ENCODE measurements at places on chromosomes 11 and 22.

- DNase-seq, result no peak
Observed at GRCh38 chr11:1953489-1954266, 6.5 kb downstream of the MRPL23 start.

GRCh38 chr11:88301488-88302140, 35.9 kb downstream of the CTSC start:
- no peak for DNase-seq

DNA sequence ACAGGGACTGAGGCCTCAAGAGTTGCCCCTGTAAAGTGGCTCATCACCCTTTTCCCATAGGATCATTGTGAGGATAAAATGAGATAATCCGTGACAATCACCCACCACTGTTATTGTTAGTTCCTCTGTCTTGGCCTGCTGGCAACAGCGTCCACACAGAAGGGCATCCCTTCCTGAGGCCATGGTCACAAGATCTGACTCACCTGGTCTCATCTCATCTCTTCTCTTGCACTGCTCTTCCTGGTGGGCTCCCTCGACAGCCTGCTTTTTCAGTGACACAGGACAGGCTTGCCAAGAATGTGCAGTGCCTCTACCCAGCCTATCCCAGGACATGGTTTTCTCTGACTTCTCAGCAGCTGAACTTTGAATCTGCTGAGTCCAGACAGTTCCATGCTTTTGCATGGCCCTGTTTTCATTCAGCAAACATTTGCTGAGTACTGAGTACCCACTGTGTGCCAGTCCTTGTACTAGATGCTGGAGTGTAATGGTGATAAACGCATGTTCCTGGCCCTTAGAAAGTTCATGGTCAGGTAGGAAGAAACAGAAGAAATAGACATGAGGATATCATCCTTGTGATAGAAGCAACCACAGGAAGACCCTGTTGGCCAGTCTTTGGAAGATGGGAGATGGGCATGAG, 3.3 kb downstream of the STX3 start:
- DNase-seq, result no peak

DNA sequence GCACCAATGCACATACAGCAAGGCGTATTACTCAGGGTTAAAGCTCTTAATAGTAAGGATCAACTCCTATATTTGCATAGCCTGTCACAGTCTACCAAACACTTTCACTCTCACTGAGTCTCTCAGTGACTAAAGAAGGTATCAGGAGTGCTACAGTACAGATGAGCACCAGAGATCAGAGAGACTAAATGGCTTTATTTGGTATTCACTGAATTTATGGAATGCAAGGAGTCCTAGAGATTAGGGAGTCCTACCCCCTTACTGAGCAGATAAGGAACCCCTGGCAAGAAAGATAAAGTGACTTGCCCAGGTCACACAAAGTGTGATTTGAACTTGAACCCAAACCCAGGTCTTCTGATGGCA, 396.4 kb upstream of the CCDC90B start:
- DNase-seq, result no peak

DNA sequence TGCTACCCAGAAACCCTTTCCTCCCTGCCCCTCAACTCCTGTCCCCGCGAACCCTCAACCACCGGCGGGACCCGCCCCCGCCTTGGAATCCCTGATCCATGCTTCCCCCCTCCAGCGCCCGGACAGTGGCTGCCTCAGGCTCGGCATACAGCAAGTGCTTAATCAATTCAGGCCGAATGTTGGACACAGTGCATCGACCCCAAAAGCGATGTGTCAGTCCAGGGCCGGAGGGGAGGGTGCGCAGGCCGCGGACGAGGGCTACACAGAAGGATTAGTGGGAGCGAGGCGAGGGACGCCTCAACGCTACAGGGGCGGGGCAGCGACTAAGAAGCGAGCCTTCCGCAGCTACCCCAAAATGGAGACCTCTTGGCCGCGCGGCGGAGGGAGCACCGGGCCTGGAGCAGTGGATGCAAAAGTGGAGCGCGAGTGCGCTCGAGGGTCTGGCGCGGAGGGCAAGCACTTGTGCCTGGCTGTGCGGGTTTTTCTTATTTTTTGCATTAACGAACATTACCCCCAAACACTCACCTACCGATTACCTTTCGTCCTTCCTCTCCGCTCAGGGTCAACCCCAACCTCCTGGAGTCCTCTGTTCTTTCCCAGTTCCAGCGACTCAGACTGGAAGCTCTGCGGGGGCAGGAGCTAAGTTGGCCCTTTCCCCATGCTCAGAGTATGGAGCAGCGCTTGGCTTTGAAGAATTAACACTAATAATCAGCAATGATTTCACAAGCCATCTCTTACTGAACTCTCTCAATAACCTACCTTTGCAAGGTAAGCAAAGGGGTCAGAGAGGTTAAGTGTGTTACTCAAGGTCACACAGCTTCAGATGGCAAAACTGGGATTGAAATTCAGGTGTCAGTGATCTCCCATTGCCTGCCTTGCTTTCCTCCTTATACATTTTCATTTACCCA, 30.0 kb upstream of the WNT11 start:
- DNase-seq, result no peak

DNA sequence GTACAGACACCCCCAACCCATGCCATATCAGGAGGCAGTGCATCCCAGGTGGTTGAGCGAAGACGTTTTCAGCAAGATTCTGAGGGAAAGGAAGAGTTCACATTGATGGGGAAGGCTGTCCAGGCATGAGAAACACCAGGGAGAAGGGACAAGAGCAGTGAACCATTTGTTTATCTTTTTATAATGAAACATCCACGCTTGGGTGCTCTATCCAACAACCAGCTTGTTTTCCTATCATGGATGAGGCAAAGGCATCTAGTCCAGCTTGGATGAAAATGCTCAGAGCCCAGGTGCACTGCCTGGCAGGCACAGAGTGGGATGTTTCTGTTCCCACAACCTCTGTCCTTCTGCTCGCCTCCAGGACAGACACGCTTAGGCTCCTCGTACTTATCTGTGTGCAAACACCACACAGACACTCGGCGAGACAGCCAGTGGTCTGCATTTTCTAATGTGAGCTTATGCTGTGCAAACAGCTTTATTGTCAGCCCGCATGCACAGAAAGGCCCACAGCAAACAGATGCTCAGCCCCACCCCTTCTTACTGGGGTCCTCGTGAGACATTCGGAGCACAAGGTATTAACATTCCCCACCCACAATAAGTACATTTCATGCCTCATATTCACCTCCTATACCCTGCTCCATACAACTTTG, 45.4 kb upstream of the NTM start:
- no peak for DNase-seq

- no peak for DNase-seq
Observed at GRCh38 chr11:44199816-44200215, 104.3 kb downstream of the EXT2 start.

DNA sequence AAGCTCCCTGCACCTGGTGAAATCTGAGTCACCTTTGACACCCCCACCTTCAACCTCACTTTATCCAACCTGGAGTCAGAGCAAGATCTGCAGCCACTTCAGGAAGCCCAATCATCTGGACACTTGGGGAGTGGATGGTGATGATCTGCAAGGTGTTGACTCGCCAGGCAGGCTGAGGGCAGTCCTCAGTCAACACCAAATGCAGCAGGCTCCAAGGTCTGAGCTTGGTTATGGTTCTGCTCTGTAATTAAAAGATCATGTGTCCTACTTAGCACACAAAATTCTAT, 446.9 kb downstream of the BRD1 start:
- no peak for DNase-seq

GRCh38 chr11:9839550-9839949, 175.7 kb downstream of the SWAP70 start:
- no peak for DNase-seq

- DNase-seq, result peak; percentile 25
Observed at GRCh38 chr11:4181782-4182721, 87.5 kb downstream of the RRM1 start.

DNA sequence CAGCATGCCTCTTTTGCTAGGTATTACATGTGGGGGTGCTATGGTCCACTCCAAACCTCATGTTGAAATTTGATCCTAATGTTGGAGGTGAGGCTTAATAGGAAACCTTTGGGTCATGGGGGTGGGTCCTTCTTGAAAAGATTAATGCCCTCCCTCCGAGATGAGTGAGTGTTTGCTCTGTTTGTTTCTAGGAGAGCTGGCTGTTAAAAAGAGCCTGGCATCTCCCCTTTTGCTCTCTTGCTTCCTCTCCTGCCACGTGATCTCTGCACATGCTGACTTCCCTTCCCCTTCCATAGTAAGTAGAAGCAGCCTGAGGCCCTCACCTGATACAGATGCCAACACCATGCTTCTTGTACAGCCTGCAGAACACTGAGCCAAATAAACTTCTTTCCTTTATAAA, 104.5 kb downstream of the FAT3 start:
- no peak for DNase-seq

DNA sequence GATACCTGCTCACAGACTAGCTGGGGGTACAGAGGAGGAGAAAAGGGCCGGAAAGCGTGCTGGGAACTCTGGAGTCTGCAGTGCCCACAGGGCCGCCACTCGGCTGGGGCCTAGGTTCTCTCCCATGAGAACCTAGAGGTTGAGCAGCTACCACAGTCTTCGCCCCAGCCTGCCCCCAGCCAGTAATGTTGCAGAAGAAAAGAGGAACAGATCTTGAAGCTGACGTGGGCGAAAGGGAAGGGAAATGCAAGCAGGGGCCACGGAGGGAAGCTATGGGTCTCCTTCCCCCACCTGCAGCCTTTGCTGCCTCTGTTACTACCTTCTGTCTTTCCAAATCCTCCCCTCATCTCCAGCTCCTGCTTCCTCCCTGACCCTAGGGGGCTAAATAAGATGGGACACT, 28.8 kb upstream of the P2RY2 start:
- DNase-seq, result no peak

DNA sequence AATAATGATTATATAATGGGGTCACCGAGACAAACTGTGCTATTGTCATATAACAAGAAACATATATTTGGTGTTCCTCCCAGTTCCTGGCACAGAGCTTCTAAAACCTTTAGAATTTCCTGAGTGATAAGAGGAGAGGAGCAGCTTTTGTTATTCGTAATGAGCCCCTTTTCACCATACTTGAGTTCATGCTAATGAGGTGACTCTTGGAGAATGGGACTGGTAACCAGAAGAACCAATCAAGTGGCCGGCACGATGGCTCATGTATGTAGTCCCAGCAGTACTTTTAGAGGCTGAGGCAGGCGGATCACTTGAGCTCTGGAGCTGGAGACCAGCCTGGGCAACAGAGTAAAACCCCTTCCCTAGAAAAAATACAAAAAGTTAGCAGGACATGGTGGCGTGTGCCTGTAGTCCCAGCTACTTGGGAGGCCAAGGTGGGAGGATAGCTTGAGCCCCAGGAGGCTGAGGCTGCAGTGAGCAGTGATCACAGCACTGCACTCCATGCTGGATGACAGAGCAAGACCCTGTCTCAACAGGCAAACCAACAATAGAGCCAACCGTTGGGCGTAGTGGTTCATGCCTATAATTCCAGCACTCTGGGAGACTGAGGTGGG, 62.7 kb upstream of the FTH1 start:
- no peak for DNase-seq

- no peak for DNase-seq
Observed at GRCh38 chr11:113119966-113120736, 158.9 kb downstream of the NCAM1 start.

GRCh38 chr22:27687984-27688545, 113.5 kb downstream of the MN1 start:
- DNase-seq, result no peak

GRCh38 chr11:65471447-65471891, 27.4 kb upstream of the MALAT1 start:
- no peak for DNase-seq

- DNase-seq, result no peak
Observed at GRCh38 chr11:115238086-115238485, 266.1 kb downstream of the CADM1 start.

- DNase-seq, result no peak
Observed at GRCh38 chr11:101617735-101618332, 34.0 kb upstream of the TRPC6 start.

GRCh38 chr11:102276783-102277182, 40.5 kb upstream of the BIRC3 start:
- no peak for DNase-seq

DNA sequence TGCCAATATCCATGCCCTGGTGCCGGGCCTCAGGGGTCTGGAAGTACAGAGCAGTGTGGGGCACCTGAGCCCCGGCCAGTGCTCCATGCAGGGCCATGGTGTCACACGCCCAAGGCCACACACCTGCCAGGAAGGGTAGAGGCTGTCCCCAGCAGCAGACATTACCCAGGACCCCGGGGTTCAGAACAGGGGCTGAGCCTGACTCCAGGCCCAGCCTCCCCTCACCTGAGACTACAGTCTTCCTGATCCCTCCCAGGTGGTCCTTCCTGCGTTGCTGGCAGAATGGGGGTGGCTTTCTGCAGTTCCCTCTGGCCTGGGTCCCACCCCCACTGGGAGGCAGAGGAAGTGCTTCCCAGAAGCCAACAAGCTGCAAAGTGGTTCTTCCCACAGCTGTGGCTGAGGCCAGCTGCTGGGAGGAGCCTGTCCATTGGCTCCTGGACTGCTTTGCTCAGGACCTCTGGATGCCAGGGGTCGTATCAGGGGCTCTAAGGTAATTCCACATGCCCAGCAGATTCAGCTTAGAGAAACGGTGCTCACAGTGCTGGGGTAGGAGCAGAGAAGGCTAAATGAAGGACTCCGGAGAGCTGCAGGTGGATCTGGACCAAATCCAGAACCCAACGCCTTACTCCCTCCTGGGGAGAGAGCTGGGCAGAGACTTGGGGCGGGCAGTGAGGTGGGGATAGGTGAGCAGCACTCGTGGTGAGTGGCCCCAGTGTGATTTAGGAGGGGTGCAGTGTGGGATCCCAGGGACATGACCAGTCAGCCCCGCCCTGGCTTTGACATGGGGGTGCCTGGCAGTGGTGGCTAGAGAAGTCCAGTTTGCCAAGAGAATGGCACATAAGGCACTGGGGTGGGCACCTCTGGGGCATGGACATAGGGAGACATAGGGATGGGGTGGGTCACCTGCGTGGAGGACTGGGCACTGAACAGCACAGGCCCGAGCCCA, 12.6 kb downstream of the TCIRG1 start:
- DNase-seq, result no peak

DNA sequence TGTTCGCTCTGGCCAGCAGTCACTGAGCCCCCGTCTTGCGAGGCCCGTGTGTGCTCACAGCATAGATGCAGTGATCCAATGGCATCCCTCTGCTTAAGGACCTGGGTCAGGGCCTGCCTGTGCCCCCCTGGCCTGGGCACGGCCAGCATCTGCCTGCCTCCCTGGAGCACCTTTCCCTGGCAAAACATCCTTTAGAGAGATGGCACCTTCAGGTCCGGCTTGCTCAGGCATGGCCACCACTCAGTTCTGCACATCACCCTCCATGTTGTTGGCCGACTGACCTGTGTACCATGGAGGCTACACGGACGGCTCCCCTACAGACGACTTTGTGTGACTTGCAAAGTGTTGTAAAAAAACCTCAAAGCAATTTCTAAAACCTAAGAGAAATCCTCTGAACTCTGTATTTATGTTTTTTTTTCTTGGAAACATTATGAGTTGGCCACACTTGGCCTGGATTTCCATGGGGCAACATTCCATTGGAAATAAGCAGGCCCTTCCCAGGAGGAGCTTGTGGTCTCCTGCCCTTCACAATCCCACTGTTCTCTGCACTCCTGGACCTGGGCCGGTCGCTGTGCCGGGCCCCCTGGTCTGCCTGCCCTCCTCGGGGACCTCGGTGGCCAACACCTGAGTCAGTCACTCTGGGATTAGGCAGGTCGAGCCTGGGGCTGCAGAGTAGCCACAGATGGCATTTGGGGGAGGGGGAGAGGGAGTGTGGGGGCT, 592.4 kb downstream of the TBC1D22A start:
- DNase-seq, result no peak
